ENCODE measurements at places on chromosomes 5 and 9.

DNA sequence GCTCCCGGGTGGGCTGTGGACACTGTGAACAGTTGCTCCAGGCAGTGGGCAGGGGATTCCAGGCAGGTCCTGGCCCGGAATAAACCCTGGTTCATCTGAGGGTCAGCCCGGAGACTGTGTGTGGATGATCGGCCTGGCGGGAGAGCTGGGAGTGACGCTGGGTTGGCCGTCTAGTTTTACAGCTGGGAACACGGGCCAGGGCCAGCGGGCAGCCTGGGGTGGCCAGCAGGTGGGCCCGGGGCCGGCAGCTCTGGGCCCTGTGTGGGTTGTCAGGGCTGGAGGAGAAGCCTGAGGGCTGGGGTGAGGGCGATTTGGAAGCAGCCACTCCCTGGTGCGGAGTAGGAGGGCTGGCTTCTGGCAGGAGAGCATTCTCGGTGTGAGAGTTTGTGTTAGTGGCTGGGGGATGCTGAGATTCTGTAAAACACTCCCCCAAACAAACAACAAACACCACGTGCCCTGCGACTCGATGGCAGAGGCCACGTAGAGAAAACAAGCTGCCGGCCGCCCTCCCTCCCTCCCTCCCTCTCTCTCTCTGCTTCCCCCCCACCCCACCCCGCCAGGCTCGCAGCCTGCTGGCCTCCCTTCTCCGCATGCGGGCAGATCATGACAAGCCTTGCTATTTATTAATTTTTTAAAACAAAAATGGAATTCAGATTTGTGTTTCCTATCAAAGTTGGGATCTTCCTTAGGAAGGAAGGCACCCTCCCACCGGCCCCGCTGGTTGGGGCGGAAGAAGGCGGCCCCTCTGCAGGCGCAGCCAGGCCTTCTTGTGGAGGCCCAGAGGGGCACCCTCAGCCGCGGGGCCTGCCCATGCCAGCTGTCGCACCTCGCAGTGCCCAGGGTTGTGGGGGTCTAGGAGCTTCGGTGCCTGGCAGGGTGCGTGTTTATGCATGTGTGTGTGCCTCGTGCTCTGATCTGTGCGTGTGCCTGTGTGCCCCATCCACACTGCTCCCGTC, 49.5 kb downstream of the RXRA start:
- peak; percentile 22 for DNase-seq

- no peak for DNase-seq
These were observed 348 bp downstream of the CATSPER3 start for GRCh38 chr5:134968055-134968454.

DNA sequence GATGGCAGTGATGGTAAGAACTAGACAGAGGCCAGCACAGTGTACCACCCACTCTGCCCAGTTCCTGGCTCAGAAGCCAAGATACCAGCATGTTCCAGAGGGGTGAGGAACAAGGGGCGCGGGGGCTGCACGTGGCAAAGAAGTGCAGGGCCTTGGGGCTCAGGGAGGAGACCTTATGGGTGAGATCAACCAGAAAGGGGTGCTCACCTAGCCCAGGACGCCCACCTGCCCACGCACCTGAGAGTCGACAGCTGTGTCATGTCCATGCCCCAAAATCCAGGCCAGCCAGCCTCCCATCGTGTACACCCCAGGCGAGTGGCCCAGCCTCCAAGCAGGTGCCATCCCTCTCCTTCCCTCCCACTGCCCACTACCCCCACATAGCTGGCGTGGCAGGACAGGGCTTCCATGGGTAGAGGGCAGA, 34.9 kb downstream of the BICD2 start:
- no peak for DNase-seq

DNA sequence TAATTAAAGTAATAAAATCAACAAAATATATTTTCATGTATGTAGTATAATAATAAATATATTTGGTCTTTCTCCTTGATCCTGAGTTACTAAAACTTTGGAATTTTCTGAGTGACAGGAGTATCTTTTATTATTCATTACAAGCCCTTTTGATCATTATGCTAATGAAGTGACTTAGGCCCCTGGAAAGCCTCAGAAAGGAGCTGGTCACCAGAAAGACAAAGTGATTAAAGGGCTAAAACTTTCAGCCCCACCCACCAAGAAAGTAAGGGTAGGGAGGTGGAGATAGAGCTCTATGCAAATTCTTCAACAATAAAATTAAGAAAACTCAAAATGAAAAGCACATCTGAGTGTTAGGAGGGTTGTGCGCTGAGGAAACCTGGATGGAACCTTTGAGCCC, 27.5 kb downstream of the UBQLN1 start:
- DNase-seq, result no peak

- no peak for DNase-seq
These were observed 39.2 kb upstream of the PTPN3 start for GRCh38 chr9:109537288-109537687.

GRCh38 chr5:141904551-141904950, 19.1 kb upstream of the DELE1 start:
- DNase-seq, result no peak

GRCh38 chr5:98308231-98308630, 465.2 kb upstream of the RGMB start:
- DNase-seq, result peak; percentile 45

Measured in fibroblast of mammary gland (primary cell).